ENCODE measurements at places on chromosomes 1 and 21. TPM values are rescaled to one million over a fixed set of nuclear protein-coding genes. Genes with fewer than 3 reads are reported as not detected.

The AQP10 gene
- not detected for total RNA-seq

The KCNK2 gene
- total RNA-seq: 0.27 TPM

The LENEP gene
- total RNA-seq: 0.42 TPM

The PODN gene
- 0.22 TPM for total RNA-seq

The NBPF10 gene
- 1.7 TPM for total RNA-seq

The TCHHL1 gene
- not detected for total RNA-seq
